ENCODE measurements at places on chromosomes 1 and 21.

DNA sequence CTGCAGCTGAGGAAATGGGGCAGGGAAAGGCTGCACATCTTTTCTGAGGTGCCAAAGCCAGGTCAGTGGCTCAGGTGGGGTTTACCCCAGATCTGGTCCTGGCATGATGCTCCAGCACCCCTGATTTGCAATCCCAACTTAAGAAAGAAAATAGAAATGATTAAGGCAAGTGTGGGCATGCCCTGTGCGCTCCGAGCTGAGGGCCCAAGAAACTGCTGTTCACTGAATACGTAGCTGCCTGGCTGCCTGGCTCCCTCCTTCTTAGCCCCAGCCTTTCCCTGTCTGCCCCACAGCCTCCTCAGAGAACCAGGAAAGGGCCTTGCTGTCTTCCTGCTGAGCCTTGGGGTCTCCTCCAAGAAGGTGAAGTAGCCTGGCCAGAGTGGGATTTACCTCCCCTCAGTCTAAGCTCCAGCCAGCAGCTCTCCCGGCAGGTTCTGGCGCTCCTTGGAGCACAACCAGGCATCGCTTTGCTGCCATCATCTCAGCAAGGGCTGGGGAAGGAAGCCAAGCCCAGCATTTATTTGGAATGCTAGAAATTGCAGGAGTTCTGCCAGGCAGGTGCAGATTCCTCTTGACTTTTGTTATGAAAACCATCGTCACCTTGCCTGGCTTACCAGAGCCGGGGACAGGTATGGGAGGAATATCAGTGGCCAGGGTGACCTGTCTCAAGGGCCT, 51.3 kb upstream of the SELENON start:
- DNase-seq, result no peak

DNA sequence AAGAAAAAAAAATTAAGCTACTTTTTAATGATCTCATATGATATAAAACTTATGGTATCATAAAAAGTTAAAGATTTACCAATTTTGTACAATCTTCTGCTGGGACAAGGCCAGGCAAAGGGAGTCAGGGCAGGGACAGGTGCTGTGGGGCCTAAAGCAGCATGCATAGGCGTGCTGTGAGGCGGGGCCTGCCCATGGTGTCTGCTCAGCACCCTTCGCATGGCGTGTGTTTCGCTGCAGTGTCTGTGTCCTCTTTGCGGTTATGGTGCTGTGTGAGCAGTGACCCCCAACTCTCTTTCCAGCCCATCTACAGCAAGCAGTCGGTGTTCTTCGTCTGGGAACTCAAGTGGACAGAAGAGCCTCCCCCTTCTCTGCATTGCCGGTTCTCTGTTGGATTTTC, 13.4 kb upstream of the PWP2 start:
- no peak for DNase-seq

- no peak for DNase-seq
Observed at GRCh38 chr1:25624604-25625003, 8.0 kb downstream of the MAN1C1 start.

DNA sequence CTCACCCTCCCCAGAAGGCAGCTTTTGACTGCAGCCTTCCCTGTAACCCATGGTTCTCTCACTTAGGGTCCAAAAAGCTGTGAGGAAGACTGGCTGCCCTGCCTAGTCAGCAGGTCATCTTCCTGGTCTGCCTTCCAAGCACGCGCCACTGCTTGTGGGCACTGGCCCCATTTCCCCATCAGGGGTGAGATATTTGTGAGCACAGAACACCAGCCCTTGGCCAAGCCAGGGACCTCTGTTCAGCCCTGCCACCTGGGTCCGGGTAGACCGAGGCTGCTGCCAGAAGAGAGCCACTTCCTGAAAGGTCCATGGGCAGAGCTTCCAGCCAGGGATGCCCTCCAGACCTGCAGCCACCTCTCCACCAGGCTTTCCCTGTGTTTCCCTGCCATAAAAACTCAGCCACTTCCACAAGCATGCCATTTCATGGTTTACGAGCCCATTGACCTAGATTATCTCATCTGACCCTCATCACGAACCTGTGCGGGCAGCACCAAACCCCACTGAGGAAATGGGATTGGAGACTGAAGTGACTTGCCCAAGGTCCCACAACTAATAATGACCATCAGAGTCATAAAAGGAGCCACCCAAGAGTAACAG, 40.5 kb downstream of the GLIS1 start:
- no peak for DNase-seq

DNA sequence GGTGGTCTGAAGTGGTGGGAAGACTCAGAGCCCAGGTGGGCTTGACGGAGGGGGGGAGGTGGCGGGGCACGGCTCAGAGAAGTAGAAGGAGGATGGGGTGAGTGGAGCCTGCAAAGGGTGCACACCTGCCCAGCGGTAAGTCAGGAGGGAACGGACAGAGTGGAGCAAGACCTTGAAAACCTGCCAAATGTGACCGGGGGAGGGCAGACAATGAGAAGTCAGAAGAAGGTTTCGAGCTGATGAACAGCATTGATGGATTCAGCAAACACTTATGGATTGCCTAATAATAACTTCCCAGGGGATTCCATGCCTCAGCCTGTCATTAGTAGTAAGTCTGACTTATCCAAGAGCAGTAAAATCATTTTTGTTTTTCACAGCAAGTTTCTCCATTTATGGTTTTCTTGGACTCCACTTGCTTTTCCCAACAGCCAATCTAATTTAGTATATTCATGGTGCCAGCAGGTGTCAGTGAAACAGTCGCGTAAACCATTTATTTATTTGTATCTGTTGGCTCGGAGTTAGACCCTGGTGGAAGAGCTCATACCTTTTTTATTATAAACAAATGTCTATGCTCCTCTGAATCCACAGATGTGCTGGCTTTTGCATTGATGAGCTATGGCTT, 279.1 kb downstream of the PCP4 start:
- no peak for DNase-seq

GRCh38 chr1:176033881-176034280, 173.2 kb downstream of the COP1 start:
- DNase-seq, result no peak

- no peak for DNase-seq
Observed at GRCh38 chr1:47443530-47444296, 5.9 kb downstream of the FOXD2 start.

DNA sequence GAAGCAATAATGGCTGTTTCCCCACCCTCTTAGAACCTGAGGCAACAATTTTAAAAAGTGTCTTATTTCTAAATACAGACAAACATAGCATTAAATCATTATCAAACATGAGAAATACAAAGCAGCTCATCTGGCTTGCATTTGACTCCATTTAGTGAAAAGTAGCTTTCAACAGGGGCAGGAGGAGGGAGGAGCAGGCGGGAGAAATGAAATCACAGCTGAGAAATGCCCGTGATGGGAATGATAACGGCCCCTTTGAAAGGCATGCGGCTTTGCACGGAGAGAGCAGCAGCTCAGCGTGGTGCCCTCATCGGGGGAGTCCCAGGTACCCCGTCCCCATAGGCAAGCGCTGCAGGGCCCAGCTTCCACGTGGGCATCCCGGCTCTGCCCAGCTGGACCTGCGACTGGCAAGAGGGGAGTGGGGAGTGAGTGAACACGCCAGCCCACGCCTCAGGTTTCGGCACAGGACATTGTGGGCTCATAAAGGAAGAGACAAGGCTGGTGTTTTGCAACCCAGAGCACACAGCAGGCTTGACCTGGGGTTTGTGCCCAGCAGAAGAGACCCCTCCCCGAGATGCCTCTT, 134.6 kb downstream of the NPHP4 start:
- DNase-seq, result no peak

DNA sequence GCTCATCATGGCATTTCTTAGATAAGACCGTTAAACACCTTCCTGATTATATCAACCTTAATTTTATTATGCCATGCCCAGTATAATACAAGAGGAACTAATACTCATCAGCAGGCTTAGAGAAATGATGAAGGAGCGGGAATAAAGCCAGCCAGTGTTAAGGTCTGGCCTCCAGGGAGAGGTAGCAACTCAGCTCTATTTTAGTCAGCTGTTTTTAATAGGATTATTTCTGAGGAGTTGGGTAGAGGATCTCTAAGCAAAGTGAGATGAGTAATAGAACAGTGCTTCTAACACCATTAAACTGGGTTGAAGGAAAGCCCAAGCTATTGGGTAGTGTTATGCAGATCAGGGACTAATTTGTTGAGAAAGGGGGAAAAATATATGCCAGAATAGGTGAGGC, 921.5 kb downstream of the TTLL7 start:
- no peak for DNase-seq

DNA sequence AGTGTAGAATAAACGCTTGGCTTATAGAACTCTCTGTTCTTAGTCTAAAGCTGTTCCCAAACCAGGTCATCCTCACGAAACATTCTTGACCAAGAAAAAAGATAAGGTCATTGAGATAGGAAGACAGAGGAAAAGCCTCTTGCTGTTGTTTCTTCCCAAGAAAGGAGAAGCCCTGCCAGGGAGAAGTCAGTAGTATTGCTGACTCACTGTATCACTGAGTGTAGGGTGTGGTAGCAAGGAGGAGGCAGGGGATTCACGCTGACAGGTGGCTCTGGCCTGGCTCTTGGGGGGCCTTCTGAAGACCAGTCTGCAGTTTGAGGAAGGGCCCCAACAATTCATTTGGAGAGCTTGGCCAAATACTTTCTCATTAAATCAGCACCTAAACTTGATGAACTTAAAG, 97.8 kb downstream of the CD247 start:
- DNase-seq, result no peak

DNA sequence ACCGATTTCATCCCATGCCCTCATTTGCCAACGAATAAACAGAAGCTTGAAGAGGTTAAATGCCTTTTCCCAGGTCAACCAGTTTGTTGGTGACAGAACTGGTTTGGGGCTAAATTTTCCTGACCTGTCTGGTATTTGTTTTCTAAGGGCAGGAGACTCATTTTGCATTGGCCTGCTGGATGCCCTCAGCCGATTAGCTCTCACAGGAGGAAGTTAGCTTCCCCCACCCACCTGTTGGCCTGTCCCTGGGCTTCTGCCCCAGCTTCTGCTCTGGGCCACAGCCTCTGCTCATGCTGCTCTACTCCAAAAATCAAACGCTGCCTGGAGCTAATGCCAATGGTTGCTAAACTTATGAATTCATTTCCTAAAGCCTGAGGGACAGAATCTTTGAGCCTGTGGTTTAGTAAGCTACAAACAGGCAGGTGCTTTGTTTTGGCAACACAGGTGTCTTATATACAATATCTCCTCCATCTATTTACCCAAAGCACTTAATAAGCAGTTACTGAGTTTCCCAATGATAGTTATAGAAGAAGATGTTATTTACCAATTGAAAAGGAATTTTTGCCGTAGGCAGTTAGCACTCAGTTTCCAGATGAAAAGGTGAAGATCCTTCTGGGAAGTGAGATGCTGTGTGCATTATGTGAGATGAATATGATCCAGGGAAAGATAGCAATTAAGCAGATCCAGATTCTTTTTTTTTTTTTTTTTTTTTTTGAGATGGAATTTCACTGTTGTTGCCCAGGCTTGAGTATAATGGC, 82.3 kb downstream of the TM2D1 start:
- no peak for DNase-seq

DNA sequence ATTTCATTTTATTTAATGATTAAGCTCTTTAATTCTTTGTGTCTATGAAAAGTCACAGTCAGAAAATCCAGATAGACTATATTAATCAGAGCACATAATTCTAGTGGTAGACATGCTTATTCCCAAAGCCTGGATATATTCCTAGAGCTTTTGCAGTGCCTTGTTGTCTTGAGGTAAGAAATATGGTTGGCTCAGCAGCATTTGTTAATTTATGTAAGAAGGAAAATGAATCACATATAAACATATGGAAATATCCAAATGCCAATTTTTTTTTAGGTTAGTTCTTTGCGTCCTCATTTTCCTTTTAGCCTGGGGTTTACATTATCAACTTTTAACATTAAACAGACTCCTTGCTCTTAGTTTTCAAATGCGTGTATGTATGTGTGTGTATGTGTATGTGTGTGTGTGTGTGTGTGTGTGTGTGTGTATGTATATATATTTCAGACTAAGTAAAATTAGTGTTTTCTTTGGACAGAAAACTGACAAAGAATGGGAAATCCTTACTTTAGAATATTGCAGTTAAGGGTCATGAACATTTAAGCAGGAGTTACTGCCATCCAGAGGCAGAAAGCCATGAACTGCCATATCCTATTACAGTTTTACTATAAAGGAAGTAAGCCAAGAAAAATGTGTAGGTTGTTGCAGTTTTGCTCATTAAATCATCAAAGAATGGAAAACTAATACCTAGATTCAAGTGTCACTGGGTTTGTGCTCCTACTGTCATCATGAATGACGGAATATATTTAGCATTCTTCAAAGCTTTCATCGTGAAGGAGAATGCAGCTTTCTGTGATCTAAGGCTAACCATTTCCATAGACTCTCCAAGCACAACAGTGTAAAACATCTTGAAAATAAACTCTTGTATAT, 477.1 kb upstream of the NR5A2 start:
- no peak for DNase-seq

DNA sequence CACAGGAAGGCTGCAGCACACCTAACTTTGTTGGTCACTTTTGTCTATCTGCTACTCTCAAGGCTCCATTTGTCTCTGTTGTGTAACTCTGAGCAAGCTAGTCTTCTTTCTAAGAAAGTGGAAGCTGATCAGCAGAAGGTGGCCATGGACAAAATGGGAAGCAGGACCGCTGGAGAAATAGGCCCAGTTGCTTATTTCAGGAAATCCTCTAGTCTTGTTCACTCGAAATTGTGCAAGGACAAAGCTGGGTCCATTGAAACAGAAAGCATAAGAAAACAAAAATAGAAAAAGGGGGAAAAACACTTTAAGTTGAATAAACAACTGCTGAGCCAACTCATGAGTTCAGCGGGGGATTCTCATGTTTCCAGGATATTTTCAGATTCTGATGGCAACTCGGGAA, 150.1 kb downstream of the PBX1 start:
- no peak for DNase-seq

DNA sequence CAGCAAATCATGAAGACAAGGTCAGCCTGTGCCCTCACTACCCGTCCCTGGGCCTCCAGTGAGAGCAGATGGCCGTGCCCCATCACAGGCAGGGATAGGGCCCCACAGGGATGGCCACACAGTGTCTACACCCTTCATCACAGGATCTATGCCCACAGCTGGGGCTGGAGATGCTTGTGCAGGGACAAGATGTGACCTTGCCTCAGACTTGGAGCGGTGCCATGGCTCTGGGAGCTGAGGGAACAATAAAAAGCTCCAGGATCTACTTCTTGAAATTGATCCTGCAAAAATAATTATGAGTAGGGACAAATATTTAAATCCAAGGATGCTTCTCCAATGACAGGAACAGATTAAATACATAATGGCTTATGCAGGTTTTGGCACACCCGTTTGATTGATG, 25.4 kb upstream of the TCEA3 start:
- DNase-seq, result no peak

DNA sequence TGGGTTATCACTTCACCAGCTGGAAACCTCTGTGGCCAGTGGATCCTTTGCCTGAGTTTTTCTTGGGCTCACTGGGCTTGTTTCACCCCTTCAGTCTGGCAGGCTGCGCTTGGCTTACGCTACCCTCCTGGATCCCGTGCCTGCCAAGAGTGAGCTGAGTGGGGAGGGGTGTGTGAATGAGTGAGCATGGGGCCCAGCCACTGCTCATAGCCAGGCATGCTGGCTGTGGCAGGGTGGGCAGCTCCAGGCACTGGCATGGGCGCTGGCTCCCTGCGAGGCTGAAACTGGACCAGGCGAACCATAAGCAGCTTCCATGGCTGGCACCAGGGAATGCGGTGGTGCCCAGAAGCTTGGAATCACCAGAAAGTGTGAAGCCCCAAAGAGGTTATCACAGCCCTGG, 19.8 kb upstream of the GBP3 start:
- no peak for DNase-seq

GRCh38 chr1:167291539-167292185, 71.0 kb downstream of the POU2F1 start:
- DNase-seq, result no peak
